ENCODE measurements at places on chromosomes 2 and 18.

DNA sequence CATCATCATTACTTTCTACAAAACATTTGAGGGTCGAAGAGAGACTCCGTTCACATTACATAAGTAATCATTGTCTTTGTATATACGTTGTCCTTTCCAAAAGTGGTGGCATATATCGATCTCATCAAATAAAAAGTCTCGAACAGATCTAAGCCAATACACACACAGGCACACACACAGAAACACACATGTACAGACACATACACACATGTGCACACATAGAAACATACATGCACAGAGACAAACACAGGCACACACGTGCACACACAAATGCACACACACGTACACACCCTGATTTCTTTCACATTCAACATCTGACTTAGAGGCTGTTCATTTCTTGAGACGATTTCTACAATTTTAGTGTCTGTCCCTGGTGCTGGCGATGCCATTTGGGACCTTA, 17.5 kb upstream of the ALKAL2 start:
- no peak for DNase-seq

DNA sequence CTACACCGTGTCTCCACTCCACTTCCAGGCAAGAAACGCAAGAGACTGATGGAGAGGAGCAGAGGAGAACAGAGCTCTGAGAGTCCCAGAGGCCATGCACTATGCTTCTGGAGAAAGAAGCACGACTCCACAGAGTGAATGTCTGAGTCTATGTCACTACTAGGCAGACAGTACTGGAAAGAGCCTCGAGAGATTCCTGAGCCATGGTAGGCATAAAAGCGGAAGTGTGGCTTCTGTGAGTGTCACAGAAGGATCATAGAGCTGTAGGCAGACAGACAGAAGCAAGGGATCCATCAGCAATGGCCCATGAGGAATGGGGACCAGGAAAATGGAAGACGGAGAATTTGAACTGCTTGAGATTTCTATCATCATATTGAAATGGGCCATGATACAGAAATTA, 542.6 kb downstream of the ZEB2 start:
- DNase-seq: no peak

- no peak for DNase-seq
Observed at GRCh38 chr2:66721776-66722175, 286.9 kb downstream of the MEIS1 start.

DNA sequence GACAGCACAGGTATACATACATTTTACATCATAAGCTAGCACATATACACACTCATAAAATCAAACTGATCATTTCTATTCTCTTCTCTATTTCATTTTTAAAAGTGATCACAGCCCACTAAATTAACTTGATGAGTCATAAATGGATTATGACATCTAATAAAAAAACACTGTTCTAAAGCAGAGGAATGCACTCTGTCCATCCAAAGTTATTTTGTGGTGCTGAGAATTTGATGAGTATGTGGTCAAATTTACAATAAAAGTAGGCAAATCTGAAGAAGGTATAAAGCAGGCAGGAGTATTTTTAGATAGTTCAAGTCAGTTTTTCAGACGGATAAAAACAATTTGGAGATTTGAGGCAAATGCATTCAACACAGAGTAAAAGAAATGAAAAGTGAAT, 104.4 kb downstream of the NOL4 start:
- no peak for DNase-seq

- DNase-seq: no peak
Observed at GRCh38 chr2:85765081-85765731, 11.4 kb downstream of the ATOH8 start.

Measured in CMK (cell line).